ENCODE measurements at places on chromosomes 3 and 15. TPM values are rescaled to one million over a fixed set of nuclear protein-coding genes. Genes with fewer than 3 reads are reported as not detected.

- DNase-seq, result no peak
These were observed 908.4 kb downstream of the EPHA3 start for GRCh38 chr3:90015688-90016356.

GRCh38 chr15:44315126-44315525 lies 26.6 kb downstream of the GOLM2 start:
- DNase-seq, result no peak

Gene LHFPL4
- not detected for total RNA-seq

DNA sequence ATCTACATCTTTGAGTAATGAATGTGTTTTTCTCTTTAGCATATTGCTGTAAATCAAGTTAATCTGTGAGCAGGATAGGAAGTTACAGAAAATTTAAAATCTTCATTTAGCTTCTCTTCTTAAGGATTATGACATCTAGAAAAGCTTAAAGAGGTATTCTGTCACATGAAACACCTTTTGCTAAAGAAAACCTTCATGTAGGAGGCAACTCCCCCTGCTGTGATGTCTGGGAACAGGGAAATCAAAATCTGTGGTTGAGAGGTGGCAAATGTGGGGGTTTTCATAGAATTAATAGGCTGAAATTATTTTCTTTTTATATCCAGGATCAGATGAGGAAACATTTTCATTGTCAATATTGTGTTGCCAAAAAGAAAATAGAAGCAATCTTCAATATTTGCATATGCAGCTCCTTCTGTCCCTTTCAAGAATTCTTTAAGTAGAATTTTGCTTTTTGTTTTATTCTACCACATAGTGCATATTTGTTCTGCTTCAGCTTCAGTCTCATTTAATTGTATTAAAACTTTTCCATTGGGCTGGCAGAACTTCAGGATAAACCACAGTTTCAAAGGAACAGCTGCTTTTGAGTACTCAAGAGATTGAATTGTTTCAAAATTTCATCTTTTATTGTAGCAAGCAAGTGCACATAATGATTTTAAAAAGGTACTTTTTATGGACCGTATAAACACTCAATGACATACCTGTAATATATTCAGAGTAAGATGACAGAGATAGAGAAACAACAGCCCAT lies 128.4 kb downstream of the RAP2B start:
- no peak for DNase-seq

- no peak for DNase-seq
These were observed 641.5 kb upstream of the NECTIN3 start for GRCh38 chr3:110430146-110430545.

All from right cardiac atrium (tissue), 5 donors.